ENCODE measurements at places on chromosomes 6 and 20.

DNA sequence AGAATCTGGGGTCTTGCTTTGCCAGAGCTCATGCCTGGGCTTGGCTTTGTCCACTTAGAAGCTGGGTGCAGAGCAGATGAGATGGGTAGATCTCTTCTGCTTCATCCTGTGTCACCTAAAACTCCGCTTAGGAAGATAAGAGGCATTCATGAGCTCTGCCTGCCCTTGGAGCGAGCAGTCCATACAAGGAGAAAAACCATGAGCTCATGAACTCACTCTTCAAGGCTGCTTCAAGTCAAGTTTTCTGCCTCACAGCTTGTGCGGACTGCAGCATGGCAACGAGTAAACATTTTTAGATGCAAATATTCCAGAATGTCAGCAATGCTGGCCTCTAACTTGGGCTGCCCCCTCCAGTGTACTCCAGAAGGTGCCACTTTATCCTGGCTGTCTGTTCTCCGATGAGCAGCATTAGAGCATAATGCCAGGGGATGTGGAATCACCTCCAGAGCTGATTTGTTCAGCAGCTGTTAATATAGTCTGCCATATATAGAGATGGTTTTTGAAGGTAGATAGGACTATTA lies 10.7 kb upstream of the UQCC2 start:
- DNase-seq = no peak

- DNase-seq = no peak
Measured at GRCh38 chr6:150527100-150527499, 72.6 kb upstream of the PLEKHG1 start.

DNA sequence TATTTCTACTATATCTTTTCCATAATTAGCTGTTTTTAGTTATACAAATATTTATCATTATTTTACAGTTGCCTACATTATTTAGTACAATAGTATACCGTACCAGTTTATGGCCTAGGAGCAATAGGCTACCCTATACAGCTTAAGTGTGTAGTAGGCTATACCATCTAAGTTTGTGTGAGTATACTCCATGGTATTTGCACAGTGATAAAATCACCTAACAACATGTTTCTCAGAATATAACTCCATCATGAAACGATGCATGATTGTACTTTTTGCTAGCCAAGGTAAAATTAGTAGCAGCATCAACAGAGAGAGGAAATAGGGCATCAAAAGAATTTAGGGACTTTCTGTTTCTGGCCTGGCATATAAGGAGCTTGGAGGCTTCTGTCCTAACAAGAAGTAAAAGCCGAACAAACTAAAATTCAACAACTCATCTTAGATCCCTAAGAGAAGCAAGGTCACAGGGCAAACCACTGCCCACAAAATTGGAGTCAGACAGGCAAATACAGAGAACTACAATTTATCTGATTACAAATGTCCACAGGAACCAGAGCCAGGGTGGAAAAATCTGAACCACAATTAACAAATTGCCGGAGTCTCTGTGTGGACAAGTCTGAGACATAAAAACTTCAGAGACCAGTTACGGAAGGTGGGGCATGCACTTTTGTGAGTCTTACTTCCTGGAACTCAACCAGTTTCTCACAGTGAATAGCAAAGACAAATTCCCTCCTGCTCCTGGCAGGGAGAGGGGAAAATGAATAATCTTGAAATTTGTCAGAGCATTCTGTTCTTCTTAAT lies 671.4 kb downstream of the RFPL4B start:
- DNase-seq = no peak

DNA sequence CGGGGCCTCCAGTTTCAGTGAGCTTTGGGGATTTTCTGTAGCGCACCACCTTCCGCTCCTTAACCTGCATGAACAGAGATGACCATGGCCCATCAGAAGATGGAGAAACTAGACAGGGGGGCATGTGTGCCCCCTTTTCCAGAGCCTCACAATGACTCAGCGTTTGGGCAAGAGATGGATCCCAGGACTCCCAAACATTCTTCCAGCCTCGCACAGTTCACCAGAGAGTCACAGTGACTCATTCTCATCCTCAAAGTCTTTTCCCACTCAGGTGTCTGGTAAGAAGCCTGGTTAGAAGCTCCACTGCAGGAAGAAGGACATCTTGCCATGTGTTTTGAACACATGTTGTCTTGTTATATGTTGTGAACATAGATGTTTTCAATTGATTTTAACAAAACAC lies 76.2 kb upstream of the FRMD1 start:
- no peak for DNase-seq

DNA sequence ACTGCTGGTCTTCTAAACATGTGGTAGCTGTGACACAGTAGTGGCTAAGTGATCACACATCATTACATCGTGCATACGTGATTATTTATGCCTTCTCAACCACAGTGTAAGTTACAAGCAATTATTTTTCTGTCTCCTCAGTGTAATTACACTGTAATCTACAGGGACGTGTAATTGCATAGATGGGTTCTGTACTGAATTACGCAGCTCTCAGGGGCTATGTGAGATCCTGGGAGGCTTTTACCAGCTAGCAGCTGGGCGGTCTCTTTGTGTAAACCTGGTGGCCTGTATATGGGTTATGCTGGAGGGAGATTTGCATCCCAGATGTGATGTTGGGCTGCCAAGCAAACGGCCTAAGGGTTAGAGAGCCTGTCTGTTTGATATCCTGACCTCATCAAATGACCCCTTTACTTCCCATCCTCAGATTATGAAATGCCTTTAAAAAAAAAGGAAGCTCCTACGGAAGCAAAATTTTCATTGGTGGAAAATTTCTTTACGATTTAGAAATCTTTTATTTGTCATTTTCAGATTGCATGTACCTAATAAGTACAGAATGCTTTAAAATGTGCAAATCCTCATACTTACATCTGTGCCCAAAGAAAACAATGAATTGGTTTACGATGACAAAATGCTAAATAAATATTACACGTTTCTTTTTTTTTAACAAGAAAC lies 402.8 kb upstream of the JAG1 start:
- no peak for DNase-seq

GRCh38 chr6:109451376-109451775 lies 4.2 kb downstream of the MICAL1 start:
- no peak for DNase-seq

- DNase-seq = no peak
Measured at GRCh38 chr6:151747896-151748295, 59.6 kb upstream of the ESR1 start.

Measured in T-helper 1 cell (primary cell).